Activated naive CD4-positive, alpha-beta T cell treated with Interleukin-2 at 50 U/mL for 16 hours (primary cell): ENCODE measurements at places on chromosomes 12 and 14.

GRCh38 chr12:27780612-27781408 is 774 bp upstream of the MANSC4 start:
- peak; percentile 35 for DNase-seq

GRCh38 chr14:71523630-71524319 is 408.5 kb upstream of the RGS6 start:
- DNase-seq, result no peak

- DNase-seq, result no peak
Measured at GRCh38 chr14:51424561-51425251, 184.7 kb downstream of the TMX1 start.

GRCh38 chr14:105986894-105987284 is 460.5 kb downstream of the TMEM121 start:
- DNase-seq, result no peak

- no peak for DNase-seq
Measured at GRCh38 chr12:121079736-121080272, 40.8 kb upstream of the OASL start.

DNA sequence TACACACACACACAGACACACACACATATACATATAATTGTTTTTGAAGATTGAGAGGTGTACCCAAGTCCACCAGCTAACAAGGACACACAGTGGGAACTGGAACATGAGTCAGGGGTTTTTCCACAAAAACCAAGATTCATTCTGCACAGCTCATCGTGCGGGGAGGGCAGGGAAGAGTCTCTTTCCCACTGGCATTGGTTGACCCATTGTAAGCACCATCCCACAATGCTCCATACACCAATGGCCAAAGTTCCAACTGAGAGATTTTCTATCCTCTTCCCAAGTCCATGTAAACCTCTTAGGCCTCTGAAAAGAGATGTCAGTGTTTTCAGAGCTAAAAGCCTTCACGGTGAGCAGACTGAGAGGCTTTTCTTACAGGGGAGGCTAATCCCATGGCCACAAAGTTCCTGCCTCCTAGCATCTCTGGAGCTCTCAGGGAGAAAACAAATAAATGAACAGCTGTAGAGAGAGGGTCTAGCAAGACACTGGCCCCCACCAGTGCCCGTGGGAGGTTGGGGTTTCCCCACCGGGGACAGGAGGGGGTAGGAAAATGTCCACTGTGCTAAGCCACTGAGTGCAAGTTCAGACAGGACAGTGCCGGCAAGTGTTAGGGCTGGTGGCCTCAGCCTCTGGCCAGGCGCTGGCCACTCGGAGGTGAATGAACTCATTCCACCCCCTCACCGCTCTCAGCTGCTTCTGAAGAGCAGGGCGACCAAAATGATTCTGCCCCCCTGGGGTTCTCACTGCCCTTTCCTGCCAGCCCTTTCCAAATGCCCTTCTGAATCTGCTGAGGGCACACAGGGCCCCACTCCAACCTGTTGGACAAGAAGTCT is 21.5 kb upstream of the TC2N start:
- no peak for DNase-seq

DNA sequence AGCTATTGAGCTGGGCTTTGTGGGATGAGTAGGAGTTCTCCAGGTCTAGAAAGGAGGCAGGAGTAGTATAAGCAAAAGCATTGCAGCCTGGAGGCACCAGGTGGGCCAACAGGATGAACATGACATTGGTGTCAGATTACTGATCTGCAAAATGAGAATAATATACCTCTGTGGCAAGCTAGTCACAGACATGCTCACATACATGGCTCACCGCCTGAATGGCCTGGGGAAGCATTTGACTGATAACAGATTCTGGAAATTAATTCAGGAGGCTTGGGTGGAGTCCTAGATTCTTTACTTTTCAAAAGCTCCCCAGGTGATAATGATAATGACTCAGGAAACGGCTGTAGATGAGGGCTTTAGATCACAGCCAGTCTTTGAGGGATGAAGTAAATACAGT is 709 bp downstream of the TCL1B start:
- no peak for DNase-seq

- no peak for DNase-seq
Measured at GRCh38 chr12:78035901-78036606, 205.4 kb downstream of the NAV3 start.

DNA sequence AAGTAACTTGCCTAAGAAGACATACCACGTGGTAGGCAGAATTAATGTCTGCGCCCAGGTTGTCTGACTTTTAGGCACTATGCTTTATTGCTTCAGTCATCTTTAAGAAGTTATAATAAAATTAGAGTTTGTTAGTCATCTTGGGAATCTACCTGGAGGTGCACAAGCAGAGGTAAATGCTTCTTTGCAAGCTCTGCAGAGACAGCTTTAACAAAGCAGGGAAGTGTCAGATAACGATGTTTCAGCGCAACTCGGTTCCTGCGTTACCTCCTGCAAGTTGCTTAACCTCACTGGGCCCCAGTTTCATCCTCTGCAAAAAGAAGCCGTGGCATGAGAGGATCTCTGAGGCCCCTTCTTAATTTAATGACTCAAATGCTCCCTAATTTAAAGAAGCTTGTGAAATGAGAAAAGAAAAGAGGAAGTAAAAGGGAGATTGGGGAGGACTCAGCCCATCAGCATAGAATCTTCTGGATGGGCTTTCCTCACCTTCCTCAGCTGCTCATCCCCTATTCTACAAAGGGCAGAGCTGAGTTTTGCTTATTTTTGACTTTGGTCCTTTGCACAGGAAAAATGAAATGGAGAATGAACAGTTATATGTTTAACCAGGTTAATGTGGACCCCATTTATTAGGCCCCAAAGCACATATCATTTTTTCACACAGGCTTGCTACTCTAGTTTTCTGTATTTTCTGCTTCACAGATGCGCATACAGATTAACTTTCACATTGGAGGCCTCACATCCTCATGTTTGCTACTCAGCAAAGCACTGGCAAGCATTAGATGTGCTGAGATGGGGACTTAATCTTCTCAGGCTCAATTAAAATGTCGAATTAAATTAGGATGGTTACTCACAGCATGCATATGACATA is 5.1 kb downstream of the ARHGDIB start:
- peak; percentile 43 for DNase-seq
